ENCODE measurements at places on chromosomes 5 and 9.

GRCh38 chr9:2086971-2087370 lies 71.8 kb downstream of the SMARCA2 start:
- no peak overlapping the region for H3K4me3 ChIP-seq
- H3K27me3 ChIP-seq = no peaks in the 10 kb centered on the region
- peaks cover 27% of the 10 kb centered on the region for H3K36me3 ChIP-seq
- H3K4me1 ChIP-seq = peaks cover 3% of the 10 kb centered on the region
- DNase-seq = no peak

GRCh38 chr5:39064450-39064849 lies 9.7 kb downstream of the RICTOR start:
- no peak for DNase-seq
- no peaks in the 10 kb centered on the region for H3K27me3 ChIP-seq
- H3K27ac ChIP-seq = no peak overlapping the region
- peaks cover 47% of the 10 kb centered on the region for H3K4me1 ChIP-seq
- H3K4me3 ChIP-seq = no peak overlapping the region
- peaks cover 41% of the 10 kb centered on the region for H3K36me3 ChIP-seq

- H3K27ac ChIP-seq = no peak overlapping the region
- H3K4me3 ChIP-seq = no peak overlapping the region
- H3K36me3 ChIP-seq = no peaks in the 10 kb centered on the region
- peaks cover 15% of the 10 kb centered on the region for H3K4me1 ChIP-seq
- no peak for DNase-seq
- H3K27me3 ChIP-seq = peaks cover 8% of the 10 kb centered on the region
These were observed 49.7 kb downstream of the AHRR start for GRCh38 chr5:370959-371810.

- no peaks in the 10 kb centered on the region for H3K36me3 ChIP-seq
- H3K27me3 ChIP-seq = peaks cover 29% of the 10 kb centered on the region
- no peak overlapping the region for H3K27ac ChIP-seq
- DNase-seq = no peak
These were observed 60.8 kb downstream of the LMX1B start for GRCh38 chr9:126674365-126675146.

DNA sequence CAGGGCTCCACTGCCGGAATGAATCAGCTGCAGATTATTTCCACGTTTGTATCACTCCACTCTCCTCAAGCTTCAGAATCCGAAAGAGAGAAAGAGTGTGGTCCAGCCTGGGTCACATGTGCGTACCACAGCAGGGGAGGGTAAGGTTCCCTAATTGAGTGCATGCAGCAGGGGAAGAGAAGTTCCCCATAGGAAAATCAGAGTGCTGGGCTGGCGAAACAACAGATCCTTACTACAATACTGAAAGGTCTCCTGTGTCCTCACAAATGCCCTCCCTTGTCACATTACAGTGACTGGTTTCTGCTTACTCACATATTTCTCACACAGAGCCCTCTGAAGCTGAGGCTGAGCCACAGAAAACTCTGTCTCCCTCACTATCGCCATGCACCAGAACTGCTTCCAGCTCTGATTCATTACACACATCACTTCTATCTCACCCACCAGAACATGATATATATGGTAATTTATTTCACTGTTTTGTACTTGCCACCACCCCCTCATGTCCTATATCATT lies 532.2 kb upstream of the TUSC1 start:
- no peaks in the 10 kb centered on the region for H3K27me3 ChIP-seq
- H3K36me3 ChIP-seq = no peaks in the 10 kb centered on the region
- H3K4me1 ChIP-seq = no peaks in the 10 kb centered on the region

DNA sequence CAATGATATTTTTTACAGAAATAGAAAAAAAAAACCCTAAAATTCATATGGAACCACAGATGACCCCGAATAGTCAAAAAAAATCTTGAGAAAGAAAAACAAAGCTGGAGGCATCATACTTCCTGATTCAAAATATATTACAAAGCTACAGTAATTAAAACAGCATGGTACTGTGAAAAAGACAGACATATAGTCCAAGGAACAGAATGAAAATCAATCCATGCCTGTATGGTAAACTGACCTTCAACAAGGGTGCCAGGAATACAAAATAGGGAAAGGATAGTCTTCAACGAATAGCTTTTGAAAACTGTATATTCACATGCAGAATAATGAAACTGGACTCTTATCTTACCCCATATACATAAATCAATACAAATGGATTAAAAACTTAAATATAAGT lies 307.5 kb downstream of the MCTP1 start:
- H3K4me1 ChIP-seq = no peaks in the 10 kb centered on the region
- no peak for DNase-seq
- H3K4me3 ChIP-seq = no peak overlapping the region
- H3K27ac ChIP-seq = no peak overlapping the region

- H3K4me1 ChIP-seq = peaks cover 4% of the 10 kb centered on the region
- H3K4me3 ChIP-seq = no peak overlapping the region
- no peak overlapping the region for H3K27ac ChIP-seq
- H3K27me3 ChIP-seq = peaks cover 5% of the 10 kb centered on the region
- no peak for DNase-seq
- no peaks in the 10 kb centered on the region for H3K36me3 ChIP-seq
These were observed 26.7 kb downstream of the SLC6A18 start for GRCh38 chr5:1251678-1252580.

DNA sequence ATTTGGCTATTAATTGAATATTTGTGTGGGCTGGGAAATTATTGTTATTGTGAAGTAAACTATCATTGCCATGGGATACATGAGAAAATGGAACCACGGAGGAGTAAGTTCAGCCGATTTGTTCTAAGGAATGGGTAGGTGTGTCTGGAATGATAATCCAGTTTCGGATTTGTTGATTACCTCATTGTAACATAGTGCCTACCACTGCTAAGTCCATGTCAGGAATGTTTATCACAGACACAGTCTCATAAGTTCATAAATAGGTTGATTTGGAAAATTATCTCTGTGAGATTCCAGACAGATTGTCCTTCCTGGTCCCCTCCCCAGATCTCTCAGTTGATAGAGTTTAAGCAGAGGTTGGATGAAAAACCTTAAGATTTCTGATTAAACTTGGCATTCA lies 78.1 kb upstream of the MAST4 start:
- H3K4me1 ChIP-seq = peaks cover 35% of the 10 kb centered on the region
- no peaks in the 10 kb centered on the region for H3K27me3 ChIP-seq
- H3K27ac ChIP-seq = no peak overlapping the region
- DNase-seq = no peak
- peaks cover 10% of the 10 kb centered on the region for H3K36me3 ChIP-seq

DNA sequence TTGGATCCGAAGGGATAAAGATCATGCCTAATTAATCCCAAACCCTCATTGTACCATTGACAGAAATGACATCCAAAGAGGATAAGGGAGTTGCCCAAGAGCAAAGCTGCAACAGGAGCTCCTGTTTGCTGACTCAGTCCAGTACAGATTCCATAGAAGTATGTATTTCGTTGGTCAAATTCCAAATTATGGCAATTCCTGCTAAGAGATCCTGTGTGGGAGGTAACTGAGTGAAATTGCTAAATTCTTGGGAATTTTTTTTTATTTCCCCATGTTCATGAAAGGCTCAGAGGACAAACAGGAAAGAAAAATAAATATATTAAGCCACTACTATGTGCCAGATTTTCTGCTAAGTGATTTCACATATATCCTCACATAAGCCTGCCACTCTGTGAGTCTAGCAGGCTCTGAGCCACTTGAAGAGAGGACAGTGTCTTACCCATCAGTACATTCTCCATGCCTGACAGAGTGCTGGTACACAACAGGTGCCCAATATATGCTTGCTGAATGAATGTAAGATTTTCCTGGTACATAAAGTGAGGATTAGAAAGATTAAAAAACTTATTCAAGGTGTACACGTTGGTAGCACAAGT lies 132.7 kb downstream of the GLIS3 start:
- H3K27me3 ChIP-seq = peaks cover 3% of the 10 kb centered on the region
- DNase-seq = no peak
- no peaks in the 10 kb centered on the region for H3K36me3 ChIP-seq
- no peak overlapping the region for H3K4me3 ChIP-seq
- no peak overlapping the region for H3K27ac ChIP-seq

GRCh38 chr5:145429170-145429569 lies 406.0 kb downstream of the PRELID2 start:
- no peak overlapping the region for H3K27ac ChIP-seq
- no peaks in the 10 kb centered on the region for H3K27me3 ChIP-seq
- no peak for DNase-seq
- H3K36me3 ChIP-seq = no peaks in the 10 kb centered on the region
- no peaks in the 10 kb centered on the region for H3K4me1 ChIP-seq
- H3K4me3 ChIP-seq = no peak overlapping the region

DNA sequence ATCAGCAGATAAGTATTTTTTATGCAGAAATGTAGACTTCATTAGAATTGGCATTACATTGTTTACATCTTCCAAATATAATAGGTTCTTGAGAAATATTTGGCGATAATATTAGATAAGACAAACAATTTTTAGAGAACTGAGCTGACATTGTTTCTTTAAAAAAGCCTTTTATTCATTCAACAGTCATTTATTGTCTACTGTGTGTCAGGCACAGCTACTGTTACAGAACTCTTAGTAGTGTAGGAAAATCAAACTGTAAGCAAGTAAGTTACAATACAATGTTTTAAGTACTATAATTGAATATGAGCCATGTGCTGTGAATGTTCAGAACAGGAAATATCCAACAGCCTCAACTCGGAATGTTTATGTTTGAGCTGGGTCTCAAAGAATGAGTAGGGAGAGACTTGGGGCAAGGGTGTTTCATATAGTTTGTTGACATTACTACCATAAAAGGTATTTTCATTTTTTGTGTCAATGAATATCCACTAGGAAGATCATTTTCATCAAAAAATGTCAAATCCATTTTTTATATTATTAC lies 114.0 kb downstream of the CDC42SE2 start:
- peaks cover 20% of the 10 kb centered on the region for H3K36me3 ChIP-seq

- H3K27me3 ChIP-seq = peaks cover 38% of the 10 kb centered on the region
- no peak overlapping the region for H3K4me3 ChIP-seq
- peaks cover 2% of the 10 kb centered on the region for H3K36me3 ChIP-seq
- H3K27ac ChIP-seq = no peak overlapping the region
These were observed 23.2 kb downstream of the CNTFR start for GRCh38 chr9:34566322-34566721.

GRCh38 chr9:127106466-127106855 lies 16.0 kb downstream of the ANGPTL2 start:
- peaks cover 25% of the 10 kb centered on the region for H3K36me3 ChIP-seq
- DNase-seq = no peak
- H3K27me3 ChIP-seq = no peaks in the 10 kb centered on the region
- no peak overlapping the region for H3K4me3 ChIP-seq
- no peaks in the 10 kb centered on the region for H3K4me1 ChIP-seq

DNA sequence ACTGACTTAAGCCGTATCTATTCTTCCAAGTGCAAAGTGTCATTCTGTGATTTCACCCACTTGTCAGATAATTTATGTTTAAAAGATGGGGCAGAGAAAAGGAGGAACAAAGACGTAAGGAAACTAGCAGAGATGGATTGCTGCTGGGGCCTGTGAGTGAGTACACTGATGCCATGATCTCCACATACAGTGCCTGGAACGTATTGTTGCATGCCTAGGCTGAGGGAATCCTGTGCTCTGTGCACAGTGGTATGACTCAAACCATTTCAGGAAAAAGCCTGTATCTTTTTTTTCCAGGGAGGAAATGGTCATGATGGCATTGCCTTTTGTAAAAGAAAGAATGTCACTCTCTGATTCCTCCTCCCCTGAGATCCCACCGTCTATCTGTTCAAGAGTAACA lies 359.5 kb upstream of the ADAMTS16 start:
- DNase-seq = no peak
- no peak overlapping the region for H3K4me3 ChIP-seq
- no peak overlapping the region for H3K27ac ChIP-seq

DNA sequence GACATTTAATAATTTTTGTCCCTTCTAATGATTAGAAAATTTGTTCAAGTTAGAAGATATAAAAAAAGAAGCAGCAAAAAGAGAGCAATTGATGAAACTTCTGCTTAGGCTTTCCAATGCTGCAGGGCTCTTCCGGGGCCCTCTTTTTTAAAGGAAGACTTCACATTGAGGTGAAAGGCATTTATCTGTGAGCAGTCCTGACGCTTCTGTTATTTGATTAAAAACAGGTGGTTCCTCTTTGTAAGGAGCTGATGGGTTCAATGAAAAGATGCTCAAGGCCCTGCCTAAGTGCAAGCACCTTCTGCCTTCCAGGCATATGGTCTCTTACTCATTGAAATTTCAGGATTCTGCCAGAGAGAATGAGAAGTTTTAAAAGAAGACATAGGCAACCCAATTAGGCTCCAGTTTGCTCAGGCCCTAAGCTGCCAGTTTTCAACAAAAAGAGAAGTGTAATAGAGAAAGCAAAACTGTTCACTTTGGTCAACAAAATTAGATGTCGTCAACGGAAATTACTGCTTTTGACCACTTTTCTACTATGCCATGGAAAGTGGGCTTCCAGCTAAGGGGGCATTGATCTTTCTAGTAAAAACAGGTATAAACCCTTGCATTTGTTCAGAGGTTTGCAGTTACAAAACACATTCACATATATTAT lies 100.2 kb downstream of the INSYN2B start:
- H3K27ac ChIP-seq = peak overlapping the region; percentile 95
- no peaks in the 10 kb centered on the region for H3K27me3 ChIP-seq
- peaks cover 32% of the 10 kb centered on the region for H3K4me1 ChIP-seq
- peak overlapping the region; percentile 16 for H3K4me3 ChIP-seq
- H3K36me3 ChIP-seq = peaks cover 35% of the 10 kb centered on the region

DNA sequence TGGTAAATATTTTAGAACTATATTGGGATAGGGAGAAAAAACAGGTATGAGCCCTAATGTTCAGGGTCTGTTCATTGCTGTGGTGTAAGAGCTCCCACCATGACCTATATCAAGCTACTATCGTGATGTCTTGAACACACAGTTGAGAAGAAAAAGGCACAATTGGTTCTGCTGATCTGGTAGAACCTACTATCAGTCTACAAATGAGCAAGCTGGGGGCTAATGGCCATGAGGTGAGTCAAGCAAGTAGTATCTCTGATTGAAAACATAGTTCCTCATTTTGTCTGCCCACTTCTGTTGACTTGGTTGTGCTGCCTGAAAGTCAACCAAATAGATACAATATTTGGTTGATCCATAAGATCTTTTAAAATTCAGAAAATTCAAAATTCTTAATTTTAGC lies 1026.3 kb downstream of the CDH12 start:
- no peaks in the 10 kb centered on the region for H3K36me3 ChIP-seq
- H3K27ac ChIP-seq = no peak overlapping the region
- no peaks in the 10 kb centered on the region for H3K27me3 ChIP-seq
- no peak for DNase-seq

GRCh38 chr9:71487061-71487460 lies 281.3 kb downstream of the CEMIP2 start:
- H3K36me3 ChIP-seq = no peaks in the 10 kb centered on the region
- peaks cover 13% of the 10 kb centered on the region for H3K27me3 ChIP-seq
- no peak overlapping the region for H3K4me3 ChIP-seq
- no peak for DNase-seq
- H3K27ac ChIP-seq = no peak overlapping the region
- H3K4me1 ChIP-seq = no peaks in the 10 kb centered on the region

GRCh38 chr5:137833463-137833862 lies 34.2 kb upstream of the MYOT start:
- no peak overlapping the region for H3K27ac ChIP-seq
- H3K4me3 ChIP-seq = no peak overlapping the region
- DNase-seq = no peak
- H3K36me3 ChIP-seq = peaks cover 6% of the 10 kb centered on the region
- no peaks in the 10 kb centered on the region for H3K27me3 ChIP-seq
- H3K4me1 ChIP-seq = no peaks in the 10 kb centered on the region
